ENCODE measurements at places on chromosomes 16 and 17.

GRCh38 chr17:46813920-46814319 lies 4.6 kb downstream of the WNT3 start:
- no peak for DNase-seq

- no peak for DNase-seq
These were observed 4.7 kb upstream of the QRICH2 start for GRCh38 chr17:76312735-76313134.

DNA sequence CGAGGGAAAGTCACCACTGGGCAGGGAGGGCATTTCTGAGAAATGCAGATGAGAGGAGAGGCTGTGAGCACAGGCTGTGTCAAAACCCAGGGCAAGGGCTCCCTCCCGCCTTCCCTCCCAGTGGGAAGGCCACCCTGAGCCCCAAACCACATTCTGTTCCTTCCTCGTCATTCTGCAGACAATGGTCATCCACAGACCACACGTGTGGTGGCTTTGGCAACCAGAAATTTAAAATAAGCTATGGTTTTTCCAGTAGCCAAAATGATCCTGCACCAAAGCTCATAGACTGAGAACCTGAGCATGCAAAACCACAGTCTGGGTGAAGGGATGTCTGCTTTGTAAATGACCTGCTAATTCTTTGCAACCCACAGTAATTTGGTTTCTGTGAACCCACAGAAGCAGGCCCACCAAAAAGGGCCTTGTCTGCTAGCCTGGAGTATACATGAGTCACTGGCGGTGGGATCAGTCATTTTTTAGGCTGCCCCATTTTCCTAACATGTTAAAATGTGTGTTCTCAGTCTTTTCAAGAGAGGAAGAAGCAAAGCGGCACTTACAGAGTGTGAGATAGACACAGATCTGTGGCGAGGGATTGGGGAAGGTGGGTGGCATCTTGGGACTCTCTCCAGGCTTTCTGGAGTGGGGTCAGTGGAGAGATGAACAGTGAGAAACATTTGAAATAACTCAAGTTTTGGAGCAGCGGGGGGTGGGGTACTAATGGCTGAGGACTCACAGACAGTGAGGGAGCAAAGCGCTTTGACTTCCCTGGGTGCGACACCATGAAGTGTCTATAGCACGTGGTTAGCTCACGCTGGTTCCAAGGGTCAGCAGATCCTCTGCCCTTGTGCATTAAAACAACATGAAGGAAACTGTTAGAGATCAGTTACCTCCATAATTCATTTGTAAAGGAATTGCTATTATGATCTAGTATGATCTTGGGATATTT lies 20.5 kb downstream of the GRB7 start:
- no peak for DNase-seq

- no peak for DNase-seq
These were observed 20.8 kb downstream of the CIAPIN1 start for GRCh38 chr16:57426356-57426755.

GRCh38 chr16:24302636-24303035 lies 46.5 kb downstream of the CACNG3 start:
- DNase-seq, result no peak

- DNase-seq, result no peak
These were observed 1.4 kb downstream of the CARHSP1 start for GRCh38 chr16:8867216-8867931.

GRCh38 chr17:35257208-35257659 lies 14.4 kb downstream of the SLFN5 start:
- peak; percentile 20 for DNase-seq

- DNase-seq, result no peak
These were observed 116.9 kb upstream of the ZKSCAN2 start for GRCh38 chr16:25374556-25374955.

DNA sequence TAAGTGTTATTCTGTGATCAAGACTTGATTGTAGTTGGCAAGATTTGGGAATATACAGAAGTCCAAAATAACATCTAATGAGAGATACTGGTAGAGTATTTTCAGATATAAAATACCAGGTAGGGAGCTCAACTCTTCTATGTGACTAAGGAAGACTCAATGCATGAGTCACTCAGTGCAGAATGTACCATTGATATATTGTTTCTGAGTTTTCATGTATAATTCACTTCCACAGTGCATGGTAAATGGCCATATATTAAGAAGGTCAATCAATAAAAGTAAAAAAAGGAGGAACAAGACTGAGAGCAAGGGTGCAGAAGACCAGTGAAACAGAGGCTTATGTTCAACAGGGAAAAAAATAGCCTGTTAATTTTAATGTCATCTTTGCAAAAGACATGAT lies 1387.9 kb downstream of the CDH8 start:
- no peak for DNase-seq

GRCh38 chr17:17751489-17752088 lies 70.3 kb downstream of the RAI1 start:
- no peak for DNase-seq

GRCh38 chr16:6331770-6332169 lies 1000.9 kb upstream of the RBFOX1 start:
- no peak for DNase-seq

- DNase-seq, result peak; percentile 67
These were observed 206.2 kb downstream of the PRKCB start for GRCh38 chr16:24041834-24042631.

Data from NCI-H1436 (cell line).